ENCODE measurements at places on chromosomes 1 and 21.

DNA sequence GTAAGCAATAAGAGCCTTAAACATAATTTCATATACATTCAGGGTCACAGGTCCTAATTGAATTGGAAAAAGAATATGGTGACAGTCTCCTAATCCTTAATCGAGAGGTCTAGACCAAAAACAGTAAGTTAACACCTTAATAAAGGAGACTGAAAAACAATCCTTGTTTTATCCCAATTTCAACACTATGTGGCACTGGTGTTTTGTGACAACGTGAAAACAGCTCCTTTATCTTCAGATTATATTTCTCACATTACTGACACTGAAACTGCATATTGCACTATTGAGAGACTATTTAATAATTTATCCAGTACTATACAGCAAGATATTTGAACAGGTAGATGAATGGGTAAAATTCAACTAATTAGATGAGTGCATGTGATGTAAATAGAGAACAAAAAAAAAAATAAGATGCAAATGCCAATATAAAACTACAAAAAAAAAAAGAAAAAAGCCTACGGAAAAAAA is 34.1 kb downstream of the TP53BP2 start:
- DNase-seq, result no peak

GRCh38 chr1:2555634-2556276 is 416 bp upstream of the TNFRSF14 start:
- peak; percentile 63 for DNase-seq

DNA sequence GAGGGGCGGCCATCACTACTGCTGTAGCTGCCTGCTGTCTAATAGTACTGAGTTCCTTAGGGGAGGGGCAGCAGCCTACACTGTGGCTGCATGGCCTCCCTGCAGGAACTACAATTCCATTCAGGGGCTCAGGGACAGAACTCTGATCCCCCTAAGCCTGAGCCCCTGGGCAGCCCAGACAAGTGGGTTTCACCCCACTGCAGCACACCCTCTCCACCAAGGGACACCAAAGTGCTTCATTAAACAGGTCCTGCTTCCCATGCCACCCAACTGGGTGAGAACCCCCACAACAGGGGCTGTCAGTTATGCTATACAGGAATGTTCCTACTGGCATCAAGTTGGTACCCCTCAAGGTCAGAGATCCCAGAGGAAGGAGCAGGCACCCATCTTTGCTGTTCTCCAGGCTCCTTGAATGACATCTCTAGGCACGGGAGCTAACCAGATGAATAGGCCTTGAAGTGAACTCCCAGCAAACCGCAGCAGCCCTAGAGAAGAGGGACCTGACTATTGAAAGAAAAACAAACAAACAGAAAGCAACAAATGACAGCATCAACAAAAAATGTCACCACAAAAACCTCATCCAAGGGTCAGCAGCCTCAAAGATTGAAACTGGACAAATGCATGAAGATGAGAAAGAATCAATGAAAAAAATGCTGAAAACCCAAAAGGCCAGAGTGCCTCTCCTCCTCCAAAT is 437.4 kb downstream of the NUF2 start:
- DNase-seq, result no peak

GRCh38 chr21:25561668-25562641 is 45.3 kb downstream of the MRPL39 start:
- peak; percentile 78 for DNase-seq

- DNase-seq, result peak; percentile 21
Measured at GRCh38 chr1:144101397-144102045, 129.7 kb upstream of the FAM72C start.

GRCh38 chr21:15775981-15776380 is 46.2 kb downstream of the USP25 start:
- no peak for DNase-seq

GRCh38 chr1:23816906-23817305 is 8.3 kb downstream of the HMGCL start:
- no peak for DNase-seq

- no peak for DNase-seq
Measured at GRCh38 chr1:231694465-231695077, 68.0 kb downstream of the DISC1 start.

DNA sequence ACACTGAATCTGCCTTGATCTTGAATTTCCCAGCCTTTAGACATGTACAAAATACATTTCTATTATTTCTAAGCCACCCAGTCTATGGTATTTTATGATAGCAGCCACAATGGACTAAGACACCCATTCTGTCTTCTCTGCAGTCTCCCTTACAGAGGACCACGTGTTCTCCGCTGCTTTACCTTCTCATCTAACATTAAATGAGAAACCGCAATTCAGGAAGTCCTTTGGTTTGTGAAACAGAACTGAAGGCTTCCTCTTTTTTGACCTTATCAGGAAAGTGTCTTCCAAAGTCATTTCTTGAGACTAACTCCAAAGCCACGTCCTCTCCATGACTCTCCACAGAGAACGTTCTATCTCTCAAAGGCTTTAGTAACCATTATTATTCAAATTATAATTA is 560.1 kb downstream of the OMA1 start:
- DNase-seq, result no peak

DNA sequence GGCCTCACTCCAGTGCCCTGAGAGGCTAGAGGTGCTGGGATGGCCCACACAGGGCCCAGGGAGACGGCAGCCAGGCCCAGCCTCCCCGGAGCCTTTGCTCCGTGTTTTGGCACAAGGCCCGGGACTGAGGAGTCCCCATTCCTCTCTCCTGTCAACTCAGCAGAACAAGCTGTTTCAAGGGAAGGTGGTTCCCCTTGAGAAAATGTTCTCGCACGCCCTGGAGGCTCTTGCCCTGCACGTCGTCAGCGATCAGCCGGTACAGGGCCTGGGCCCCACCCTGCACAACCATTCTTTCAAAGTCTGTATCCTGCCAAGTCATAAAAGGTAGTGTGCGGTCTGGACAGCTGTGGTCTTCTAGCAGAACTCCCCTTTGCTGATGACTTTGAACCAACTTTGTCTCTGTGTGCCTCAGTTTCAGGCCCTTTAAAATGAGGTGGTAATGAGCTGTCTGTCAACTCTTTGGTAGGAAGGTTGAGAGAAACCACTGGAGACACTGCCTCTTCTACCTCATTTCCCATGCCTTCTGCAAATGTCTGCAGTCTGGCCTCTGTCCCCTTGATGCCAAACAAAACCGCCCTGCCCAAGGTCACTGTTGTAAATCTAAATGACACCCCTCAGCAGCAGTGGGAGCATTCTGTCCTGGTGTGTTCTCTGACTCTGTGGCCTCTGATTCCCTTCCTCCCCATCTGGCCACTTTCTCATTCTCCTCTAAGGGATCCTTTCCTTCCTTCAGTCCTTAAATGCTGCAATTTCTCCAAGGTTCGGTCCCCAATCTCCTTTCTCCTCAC is 138.6 kb upstream of the JUN start:
- DNase-seq, result peak; percentile 46

- no peak for DNase-seq
Measured at GRCh38 chr1:222189218-222189617, 358.7 kb downstream of the HHIPL2 start.

GRCh38 chr21:42346441-42346840 is 4.4 kb downstream of the TFF2 start:
- no peak for DNase-seq

DNA sequence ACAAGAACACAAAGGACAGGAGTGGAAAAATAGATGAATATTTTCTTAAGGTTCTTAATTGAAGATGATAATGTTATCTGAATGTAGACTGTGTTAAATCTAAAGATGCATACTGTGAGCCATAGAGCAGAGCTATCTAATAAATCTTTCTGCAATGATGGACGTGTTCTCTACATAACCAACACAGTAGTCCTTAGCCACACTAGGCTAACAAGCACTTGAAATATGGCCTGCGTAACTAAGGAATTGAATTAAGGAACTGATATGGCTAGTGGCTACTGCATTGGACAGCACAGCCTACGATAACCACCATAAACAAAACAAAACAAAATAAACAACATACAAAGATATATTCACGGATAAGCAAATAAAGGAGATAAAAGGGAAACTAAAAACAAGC is 181.3 kb downstream of the LYPLAL1 start:
- DNase-seq, result no peak

DNA sequence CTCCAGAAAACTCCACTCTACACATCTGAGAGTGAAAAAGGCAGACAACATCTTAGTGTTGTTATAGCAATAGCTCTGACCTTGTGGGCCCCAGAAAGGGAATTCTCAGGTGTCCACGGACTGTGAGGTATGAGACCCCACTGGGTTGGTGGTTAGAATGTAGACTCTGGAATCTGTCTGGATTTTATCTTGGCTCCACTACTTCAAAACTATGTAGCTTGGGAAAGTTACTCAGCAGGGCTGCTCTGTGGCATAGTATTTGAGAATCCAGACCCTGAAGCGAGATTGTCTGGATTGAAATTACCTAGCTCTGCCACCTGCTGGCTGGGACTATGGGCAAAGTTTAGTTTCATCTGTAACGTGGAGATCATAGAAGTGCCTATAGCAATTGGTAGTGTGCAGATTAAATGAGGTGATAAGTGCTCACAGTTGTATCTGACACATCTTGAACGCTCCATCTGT is 25.8 kb downstream of the PRDM2 start:
- DNase-seq, result peak; percentile 67

- DNase-seq, result no peak
Measured at GRCh38 chr1:228373681-228374571, 32.7 kb downstream of the TRIM11 start.

DNA sequence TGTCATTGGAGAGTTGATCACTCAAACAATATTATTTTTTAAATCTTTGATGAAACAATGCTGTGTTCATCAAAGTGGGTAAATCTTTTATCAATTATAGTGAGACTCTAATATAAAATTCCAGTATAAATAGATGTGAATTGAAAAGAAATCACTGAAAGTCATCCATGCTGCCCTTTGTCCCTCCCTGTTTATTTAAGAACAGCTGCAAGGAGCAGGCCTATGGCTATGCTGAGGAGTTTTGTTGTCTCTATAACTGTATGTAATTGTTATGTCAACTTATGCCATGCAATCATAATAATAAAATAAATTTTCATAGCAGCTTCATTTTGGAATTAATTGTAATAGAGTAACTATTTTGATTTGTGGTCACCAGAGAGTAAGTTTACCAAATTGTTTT is 1272.4 kb upstream of the ADGRL4 start:
- no peak for DNase-seq

DNA sequence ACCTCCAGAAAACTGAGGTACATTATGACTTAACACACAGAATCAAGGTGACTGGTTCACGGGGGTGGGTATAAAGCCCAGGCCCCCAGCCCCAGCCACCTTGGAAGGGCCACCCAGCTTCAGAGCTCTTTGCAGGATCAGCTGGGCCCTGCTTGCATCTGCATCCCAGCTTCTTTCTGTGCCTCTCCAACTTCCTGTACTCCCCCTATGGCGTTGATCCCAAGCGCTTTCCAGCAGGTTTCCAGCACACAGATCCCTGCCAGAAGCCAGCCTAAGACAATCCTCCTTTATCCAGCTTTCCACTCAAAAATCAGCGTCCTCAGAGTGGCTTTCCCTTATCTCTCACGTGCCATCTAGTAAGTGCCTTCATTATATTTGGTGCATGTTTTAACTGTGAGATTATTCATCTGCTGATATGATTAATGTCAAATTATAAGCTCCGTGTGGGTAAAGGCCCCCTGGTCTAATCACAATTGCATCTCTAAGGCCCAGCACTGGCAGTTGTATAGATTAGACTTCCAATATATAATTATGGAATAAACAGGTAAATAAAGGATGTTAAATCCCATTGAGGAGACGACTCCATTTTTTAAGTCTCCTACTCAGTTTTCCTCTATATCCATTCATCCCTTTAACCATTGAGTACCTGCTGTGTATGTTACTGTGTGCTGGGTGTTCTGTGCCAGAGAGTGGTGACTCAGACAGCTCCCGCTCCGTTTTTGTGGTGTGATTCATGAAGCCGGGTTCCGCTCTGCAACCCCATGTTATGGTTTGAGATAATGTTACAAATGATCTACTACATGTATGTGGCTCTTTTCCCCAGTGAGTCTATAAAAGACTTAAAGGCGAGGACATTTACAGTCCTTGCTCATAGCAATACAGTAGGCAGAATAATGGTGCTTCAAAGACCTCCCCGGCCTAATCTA is 387.6 kb downstream of the PCP4 start:
- no peak for DNase-seq

DNA sequence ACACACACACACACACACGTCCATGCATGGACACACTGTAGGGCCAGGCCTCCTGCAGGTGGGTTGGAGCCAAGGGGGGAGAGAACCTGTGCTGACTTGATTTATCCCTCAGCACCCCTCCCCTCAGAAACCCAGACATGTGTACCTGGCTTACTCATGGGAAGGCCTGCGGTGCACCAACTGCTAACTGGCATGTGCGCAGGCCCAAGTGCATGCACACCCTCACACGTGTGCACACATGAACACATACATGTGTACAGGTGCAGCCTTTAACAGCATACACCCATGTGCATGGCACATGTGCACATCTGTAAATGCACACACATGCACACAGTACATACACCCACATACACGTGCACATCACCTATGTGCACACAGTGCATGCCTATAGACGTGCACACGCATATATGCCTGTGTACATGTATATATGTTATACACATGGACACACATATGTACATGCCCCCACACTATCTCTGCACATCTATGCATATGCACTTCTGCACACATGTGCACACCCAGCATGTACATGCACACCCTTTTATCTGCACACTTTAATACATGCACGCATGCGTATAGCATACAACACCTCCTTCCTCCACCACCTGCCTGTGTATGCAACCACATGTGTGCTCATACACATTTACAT is 67.5 kb downstream of the TRIM11 start:
- no peak for DNase-seq

- DNase-seq, result no peak
Measured at GRCh38 chr1:205592443-205593003, 39.3 kb downstream of the ELK4 start.

GRCh38 chr1:88984569-88984968 is 7.9 kb downstream of the KYAT3 start:
- no peak for DNase-seq

- no peak for DNase-seq
Measured at GRCh38 chr1:106111044-106111443, 945.4 kb upstream of the PRMT6 start.

DNA sequence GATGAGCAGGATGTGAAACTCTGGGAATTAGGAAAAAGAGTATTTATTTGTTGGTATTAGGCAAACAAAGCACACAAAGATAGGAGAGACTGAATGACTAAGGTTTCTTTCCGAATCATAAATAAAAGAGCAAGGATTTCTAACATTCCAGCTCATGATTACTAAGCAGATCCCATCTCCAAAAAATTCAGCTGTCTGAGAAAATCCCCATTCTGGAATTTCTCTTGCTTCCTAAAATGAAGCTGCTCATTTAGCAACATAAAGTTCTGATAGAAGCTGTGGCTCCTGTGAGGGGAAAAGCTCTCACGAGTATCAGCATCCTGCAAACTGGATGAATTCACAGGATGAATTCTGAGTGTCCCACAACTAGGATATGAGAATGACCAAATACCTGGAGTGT is 6.7 kb upstream of the SH2D5 start:
- no peak for DNase-seq

GRCh38 chr1:11514366-11514765 is 35.4 kb downstream of the DISP3 start:
- no peak for DNase-seq

GRCh38 chr1:223312705-223313414 is 51.1 kb downstream of the SUSD4 start:
- no peak for DNase-seq

- no peak for DNase-seq
Measured at GRCh38 chr1:172344444-172344843, 76.0 kb upstream of the C1orf105 start.
